Suppressor macrophage (primary cell): ENCODE measurements at places on chromosomes 1 and 21.

DNA sequence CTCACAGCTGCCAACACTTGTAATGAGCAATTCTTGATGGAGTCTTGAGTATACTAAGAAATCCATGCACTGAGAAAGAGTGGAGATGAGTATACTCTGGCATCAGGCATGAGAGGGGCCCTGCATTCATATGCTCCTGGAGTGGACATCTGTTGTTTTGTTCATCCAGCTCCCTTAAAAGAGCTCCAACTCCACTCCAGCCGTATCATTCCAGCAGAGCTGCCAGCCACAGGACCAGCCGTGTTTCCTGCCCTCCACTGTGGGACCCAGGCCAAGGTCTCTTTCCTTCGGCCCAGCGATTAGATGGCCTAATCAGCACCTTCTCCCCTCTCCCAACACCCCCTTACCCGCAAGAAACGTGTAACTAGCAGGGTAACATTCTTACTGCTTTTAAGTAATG is 144.5 kb downstream of the OMA1 start:
- no peak for DNase-seq

GRCh38 chr1:200038981-200039848 is 11.7 kb downstream of the NR5A2 start:
- peak; percentile 32 for DNase-seq

DNA sequence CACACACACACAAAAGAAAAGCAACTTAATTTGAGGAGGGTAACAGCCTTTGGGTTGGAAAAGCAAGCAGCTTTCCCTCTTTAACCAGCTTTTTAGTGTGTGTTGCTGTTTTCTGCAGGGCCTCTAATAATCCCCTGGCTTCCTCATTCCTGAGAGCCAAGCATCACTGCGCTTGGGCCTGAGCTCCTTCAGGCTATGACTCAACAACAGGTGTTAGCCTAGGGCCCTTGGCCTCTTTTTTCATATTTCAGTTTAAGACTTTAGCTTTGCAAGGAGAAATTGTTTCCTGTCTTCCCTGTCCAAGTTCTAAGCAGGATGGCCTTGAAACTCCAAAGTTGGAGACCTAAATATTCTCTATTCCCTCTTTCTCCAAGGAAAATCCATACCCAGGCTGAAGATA is 26.2 kb upstream of the SNX27 start:
- no peak for DNase-seq

DNA sequence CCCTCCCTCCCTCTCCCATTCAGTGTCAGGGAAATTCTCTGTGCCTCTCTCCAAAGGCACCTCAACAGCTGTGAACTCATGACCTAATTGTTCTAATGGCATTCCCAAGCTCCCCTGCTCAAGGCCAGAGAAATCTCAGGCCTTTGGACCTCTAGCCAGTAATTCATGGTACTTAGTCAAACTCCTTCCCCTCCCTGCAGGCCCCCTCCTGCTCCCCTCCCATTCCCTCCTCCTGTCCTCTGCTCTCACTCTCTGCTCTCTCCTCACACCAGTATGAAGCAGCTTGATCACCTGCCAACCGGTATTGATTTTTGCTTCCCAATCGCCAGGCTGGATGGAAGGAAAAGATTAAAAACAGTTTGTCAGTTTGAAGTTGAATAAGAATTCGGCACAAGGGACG is 370.5 kb upstream of the PBX1 start:
- no peak for DNase-seq

- no peak for DNase-seq
Measured at GRCh38 chr1:91816031-91816430, 69.9 kb downstream of the TGFBR3 start.

DNA sequence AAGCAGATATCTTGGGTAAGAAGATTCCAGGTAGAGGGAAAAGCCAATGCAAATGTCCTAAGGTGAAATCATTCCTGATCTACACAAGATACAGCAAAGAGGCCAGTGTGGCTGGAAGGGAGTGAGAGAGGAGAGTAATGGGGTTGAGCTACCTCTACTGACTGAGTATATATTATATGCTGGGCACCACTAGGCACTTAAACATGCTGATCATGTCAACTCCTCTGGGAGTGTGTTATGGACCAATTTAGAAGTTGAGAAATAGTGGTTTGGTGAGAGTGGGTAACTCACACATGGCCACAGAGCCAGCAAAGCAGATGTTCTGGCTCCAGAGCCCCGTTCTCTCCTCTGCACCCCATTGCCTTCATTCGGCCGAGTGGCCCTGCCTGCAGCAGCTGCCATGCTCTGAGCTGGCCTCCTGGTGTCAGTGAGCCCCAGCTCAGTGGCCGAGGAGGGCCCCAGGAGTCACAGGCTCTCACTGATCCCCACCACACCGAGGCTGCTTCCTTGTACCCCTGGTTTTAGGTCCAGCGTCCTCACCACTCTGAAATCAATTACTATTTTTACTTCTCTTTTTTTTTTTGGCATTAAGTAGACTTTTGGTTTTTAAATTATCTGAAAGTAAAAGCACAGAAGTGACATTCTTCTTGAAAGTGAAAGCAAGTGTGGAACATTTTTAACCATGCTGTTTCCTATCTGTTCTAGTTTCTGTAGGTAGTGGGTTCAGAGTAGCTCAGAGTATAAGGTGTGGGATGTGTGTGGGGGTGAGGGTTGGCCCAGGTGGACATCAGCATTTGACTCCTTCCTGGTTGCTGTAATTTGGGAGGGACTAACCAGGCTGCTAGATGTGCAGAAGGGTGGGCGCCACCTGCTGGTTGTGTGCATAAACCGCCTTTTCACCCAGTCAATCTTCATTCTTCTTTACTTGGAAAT is 45.8 kb upstream of the CRNN start:
- peak; percentile 78 for DNase-seq

DNA sequence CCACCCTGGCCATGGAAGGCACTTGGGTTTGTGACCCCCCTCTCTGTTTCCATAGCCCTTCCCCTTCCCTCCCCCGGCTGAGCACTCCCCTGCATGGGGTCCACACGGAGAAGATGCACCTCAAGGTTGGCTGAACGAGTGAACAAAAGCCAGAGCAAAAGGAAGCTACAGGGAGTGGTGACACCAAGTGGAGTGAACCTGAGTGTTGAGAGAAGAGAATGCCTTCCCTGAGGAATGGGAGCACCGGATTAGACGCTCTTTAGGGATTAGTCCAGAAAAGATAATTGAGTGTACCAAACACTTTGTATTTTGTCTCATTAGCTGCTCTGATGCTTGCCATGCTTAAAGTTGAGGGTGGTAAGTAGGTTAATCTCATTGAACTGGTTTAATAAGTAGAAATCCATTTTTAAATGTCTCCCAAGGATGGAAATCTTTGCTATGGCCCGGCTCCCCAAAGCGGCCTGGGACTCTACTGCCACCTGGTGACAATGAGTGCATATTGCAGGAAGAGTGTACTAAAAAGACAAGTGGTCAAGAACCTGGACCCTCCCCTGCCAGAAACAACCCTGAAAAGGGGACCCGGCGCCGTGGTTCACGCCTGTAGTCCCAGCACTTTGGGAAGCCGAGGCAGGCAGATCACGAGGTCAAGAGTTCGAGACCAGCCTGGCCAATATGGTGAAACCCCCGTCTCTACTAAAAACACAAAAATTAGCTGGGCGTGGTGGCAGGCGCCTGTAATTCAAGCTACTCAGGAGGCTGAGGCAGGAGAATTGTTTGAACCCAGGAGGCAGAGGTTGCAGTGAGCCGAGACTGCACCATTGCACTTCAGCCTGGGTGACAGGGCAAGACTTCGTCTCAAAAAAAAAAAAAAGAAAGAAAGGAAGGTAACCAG is 150.6 kb upstream of the ZC3H12A start:
- peak; percentile 60 for DNase-seq

- peak; percentile 24 for DNase-seq
Measured at GRCh38 chr1:29708796-29709703, 472.7 kb downstream of the PTPRU start.

DNA sequence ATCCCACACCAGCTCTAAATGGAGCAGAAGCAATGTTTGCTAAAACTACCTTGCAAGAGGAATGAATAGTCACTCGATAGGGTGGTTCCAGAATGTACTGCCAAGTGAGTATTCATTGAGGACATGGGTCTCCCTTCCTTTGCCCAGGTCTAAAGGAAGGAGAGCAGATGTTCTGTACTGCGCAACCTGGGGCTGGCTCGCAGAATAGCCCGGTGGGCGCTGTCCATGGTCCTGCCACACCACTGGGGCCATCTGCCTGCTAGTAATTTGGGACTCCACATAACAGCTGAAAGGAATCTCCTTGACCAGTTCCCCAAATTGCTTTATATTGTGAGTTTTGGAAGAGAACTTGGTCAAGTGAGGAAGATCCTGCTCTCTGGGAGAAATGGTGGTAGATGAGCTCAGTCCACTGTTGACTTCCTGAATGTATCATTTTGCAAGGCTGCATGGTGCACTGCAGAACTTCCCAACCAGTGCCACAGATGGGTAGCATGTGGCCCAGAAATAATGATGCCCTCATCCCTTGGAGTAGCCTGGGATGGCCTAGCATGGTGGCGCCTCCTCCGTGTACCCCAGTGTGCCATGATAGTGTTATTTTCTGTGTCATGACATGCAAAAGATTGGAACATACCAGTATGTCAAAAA is 5.7 kb downstream of the SLC6A17 start:
- peak; percentile 73 for DNase-seq

DNA sequence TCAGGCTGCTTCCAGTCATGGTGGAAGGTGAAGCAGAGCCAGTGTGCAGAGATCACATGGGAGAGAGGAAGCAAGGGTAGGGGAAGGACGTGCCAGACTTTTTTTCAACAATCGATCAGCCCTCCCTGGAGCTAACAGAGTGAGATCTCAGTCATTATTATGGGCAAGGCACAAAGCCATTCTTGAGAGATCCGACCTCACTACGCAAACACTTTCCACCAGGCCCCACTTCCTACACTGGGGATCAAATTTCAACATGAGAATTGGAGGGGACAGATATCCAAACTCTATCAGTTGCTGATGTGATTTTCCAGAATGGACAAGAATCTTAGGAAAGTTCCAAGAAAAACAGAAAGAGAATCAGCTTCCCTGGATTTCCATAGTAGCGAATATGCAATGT is 60.5 kb downstream of the BACE2 start:
- DNase-seq = no peak

DNA sequence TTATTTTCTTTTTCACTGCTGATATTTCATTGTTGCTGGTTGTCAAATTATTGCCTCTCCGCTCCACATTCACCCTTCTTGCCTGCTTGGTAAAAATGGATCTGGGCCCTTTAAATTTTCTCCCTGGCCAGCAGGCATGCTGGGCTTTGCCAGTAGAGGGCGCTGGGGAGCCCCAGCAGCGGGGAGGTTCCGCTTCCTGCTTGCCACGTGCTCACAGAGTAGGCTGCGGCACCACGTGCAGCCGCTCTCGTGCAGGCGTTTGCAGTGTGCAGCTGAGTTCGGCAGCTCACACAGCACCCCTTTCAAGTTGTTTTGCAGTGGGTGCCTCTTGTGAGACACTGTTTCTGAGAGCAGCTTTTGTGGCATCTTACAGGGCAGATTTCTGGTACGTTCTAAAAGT is at the start of gene ACTL8:
TSS of gene ACTL8 (plus strand) at position 214 of the 400 bp plus-strand sequence. CDS start 67,676 bp downstream, outside the sequence.
- DNase-seq = peak; percentile 11

DNA sequence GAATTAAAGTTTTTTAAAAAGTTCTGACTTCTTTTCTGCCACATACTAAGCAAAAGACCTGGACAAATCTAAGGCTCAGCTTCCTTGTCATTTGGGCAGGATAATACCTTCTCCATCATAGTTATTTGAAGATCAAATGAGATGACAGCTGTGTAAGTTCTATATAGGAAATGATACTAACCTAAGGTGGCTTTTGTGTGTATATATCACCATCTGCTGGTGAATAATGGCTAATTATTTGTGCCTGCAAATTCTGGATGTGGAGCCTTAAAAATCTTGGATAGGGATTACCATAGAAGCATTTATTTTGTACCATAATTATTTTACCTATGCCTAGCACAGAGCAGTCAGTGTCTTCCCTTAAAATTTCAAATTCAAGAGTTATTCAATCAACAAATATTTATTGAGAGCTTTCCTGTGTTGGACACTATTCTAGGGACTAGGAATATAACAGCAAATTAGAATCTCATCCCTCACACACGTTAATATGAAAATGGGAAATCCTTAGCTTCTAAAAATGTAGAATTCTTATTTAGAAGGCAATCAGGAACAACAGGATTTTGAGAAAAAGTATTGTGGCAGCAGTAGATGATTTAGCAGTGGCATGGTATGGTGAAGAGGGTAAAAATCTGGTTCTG is 89.8 kb downstream of the TMEM200B start:
- peak; percentile 55 for DNase-seq

DNA sequence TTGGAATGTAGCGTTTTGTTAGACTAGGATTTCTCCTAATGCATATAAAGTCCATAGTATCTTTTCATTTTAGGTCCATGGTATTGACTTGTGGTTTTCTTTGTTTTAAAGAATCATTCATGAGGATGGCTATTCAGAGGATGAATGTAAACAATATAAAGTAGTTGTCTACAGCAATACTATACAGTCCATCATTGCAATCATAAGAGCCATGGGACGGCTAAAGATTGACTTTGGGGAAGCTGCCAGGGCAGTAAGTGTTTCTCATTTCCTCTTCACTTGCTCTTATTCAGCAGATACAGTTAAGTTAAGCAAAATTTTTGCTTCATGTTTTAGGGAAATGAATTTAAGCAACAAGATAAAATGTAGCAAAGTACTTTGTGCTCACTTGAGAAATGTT is 25.4 kb downstream of the GNAI3 start:
- DNase-seq = peak; percentile 75

- no peak for DNase-seq
Measured at GRCh38 chr1:177966199-177966598, 3.7 kb downstream of the SEC16B start.

DNA sequence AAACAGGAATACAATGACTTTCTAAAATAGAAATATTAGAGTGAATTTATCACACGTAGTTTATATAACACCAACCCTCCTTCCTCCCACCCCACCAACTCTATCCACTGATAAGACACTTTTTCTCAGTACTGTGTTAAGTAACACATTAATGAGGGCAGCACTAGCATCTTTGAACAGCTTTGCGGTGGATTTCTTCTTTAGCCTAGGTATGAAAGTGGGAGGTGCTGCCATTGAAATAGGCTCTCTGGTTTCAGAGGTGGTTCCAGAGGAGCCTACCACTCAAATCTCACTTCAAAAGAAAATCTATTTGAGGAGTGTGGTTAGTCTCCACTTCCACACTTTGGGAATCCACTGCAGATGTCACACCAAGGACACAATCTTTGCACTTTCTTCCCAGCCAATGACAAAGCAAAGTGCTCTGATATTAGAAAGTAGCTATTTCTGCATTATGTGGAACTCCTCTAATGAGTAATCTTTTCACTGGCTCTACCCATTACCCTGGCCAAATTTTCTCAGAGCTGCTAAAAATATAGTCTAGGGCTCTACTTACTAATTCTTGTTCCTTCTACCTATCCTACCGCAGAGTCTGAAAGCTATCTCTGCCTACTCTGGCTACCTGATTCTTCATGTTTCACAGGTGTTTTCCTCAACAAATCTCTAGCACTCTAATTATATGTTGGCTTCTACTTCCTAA is 1667.8 kb downstream of the MRPL39 start:
- DNase-seq = no peak

- DNase-seq = no peak
Measured at GRCh38 chr1:98723574-98723973, 62.1 kb downstream of the SNX7 start.
